ENCODE measurements at places on chromosomes 6 and 20.
A peak's percentile ranks its signal among the peaks of the same experiment; 100 is the strongest.

DNA sequence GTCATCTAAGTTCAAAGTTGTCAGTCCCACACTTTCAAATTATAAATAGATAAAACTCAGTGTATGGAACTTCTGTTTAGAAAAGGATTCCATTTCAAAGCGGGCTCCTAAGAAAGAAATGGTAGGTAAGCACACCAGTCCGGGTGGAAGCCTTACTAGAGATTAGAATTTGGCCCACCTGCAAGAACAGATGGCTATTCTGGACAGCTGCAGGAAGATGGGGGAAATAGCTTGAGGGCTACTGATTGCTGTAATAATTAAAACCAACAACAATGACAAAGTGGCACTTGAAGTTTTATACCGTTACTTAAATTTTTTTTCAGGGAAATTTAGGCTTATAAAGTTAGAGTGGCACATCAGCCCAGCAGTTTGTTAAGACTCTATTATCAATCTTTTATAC, 83.3 kb downstream of the HIVEP2 start:
- DNase-seq, result no peak

DNA sequence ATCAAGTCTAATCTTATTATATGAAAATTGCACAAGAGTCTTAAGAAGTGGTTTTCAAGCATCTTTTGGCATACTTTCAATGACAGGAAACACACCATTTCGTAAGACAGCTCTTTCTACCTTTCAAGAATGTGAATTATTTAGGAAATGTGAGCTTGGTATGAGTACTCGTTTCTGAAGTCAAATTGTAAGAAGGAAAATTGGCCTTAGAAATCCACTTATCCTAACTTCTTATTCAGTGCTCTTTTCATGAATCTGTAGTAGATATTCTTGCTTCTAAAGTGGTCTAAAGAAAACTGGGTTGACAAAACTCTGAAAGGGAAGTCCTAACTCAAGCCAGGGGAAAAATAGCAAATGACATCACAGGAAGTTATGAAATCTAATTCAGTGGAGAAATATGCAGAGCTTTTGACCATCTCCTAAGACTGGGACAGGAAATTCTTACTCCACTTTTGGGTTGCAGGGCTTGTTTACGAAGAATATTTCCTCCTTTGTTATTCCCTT, 38.5 kb upstream of the OGFRL1 start:
- DNase-seq, result peak; percentile 72

DNA sequence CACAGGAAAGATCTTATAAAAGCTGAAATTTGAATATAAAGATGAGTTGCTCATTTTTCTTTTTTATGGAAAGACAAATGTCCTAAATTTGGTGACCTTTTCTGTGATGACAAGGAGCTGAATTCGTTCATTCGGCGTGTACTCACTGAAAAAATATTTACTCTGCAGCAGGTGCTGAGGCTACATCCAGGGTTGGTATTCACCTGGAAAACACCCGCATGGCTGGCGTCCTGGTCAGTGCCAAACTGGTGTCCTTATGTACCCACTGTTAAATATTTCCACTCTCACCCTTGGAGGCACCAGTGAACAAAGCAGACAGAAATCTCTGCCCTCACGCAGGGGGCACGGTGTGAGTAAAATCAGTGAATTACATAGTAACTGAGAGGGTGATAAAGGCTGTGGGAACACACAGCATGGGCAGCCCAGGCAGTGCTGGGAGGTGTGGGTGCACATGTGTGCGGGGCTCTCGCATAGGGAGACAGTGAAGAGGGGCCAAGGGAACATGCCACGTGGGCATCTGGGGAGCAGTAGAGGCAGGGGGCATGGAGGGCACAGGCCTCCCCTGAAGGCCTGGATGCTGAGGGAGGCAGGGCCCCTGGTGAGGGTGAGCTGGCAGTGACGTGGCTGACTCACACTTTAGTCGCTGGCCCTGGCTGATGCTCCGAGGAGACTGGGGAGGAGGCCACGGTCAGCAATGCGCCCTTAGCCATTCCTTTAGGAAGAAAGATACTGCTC, 89.7 kb downstream of the INSM1 start:
- DNase-seq, result no peak

- no peak for DNase-seq
These were observed 17.7 kb downstream of the METTL24 start for GRCh38 chr6:110340392-110340965.

DNA sequence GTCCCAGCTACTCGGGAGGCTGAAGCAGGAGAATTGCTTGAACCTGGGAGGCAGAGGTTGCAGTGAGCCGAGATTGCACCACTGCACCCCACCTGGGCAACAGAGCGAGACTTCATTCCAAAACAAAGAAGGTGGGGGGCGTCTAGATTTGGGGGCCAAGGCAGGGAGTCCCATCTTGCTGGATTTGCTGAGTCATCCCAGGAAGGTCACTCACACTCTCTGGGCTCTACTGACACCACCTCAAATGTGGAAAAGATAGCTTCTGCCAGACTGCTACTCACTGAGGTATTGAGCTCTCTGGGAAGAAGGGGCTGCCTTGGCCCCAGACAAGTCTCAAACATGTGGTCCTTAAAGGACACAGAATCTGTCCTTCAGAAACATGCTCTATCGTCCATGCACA, 74.3 kb downstream of the RIPOR3 start:
- no peak for DNase-seq

DNA sequence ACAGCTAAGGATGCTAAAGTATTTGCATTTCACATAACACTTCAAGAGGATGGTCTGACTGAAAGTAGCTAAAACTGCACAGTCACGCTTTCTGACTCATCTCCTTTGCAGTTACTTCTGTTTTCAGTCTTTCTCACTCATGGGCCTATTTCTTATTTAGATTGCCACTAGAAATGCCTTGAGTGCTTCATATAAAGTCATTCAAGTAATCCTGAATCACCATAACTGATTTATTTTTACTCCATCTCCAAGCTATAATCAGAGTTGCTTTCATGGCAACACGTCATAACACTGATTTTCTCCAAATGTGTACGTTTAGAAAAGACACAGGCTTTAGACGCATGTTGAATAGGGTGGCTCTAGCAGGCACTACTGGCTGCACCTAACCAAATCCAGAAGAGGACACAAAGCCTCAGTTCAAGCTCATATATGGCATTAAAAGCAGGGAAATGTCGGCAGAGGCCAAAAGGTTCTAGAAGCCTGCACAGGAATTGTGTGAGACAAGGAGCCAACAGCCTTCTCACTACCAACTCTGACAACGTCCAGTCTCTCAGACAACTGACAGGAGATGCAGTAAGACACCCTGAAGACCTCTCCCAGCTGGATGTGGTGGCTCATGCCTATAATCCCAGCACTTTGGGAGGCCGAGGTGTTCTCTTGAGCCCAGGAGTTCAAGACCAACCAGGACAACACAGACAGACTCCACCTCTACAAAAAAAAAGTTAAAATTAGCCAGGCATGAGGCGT, 64.1 kb upstream of the BEND6 start:
- DNase-seq, result peak; percentile 72

DNA sequence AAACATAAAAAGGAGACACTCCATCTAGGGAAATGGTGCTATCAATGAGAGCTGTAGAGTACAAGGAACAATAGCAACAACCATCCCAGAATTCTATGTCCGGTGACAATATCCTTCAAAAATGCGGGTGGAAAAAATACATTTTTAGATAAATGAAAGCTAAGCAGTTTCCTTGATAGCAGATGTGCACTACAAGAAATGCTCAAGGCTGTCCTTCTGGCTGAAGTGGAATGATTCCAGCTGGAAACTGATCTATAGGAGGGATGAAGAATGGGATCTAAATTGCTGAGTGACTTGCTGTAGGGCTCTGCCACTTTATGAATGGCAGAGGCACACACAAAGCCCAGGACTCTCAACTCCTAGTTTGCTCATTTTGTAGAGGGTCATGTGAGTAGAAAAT, 763.1 kb downstream of the C6orf118 start:
- DNase-seq, result no peak

- no peak for DNase-seq
These were observed 80.0 kb downstream of the EPB41L2 start for GRCh38 chr6:130982941-130983456.

DNA sequence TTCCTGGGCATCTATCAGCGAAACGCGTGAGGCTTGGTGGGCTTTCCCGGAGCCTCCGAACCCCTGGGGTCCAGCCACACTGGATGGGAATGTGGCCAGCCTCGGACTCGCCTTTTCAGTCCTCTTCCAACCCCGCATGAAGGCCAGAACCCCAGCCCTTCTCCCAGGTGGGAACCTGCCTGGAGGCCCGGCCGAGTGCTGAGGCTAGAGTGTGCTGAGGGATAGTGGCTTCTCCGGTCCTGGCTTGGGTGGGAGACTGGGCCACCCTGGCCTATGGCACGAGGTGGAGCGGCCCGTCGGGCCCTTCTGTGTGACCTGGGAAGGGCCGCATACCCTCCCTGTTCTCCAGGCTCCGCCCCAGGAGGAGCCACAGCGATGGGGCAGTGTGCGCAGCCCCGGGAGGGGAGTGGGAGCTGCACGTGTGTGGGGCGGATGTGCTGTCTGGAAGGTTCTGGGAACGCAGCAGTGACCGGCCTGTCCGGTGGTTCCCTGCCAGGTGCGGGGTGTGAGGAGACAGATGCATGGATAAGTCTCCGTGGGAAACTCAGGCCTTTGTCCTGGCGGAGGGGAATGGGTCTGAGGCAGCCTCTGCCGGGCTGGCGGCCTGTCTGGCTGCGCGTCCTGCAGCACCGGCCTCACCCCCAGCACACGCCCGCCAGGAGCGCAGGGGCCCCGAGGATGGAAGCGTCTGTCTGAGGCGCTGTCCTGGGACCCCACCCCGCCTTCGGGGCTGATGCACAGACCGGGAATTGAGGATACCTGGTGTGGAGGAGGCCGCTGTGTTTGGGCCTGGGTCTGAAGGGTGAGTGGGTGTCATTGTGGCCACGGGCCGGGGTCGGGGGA, 1.1 kb upstream of the BHLHE23 start:
- no peak for DNase-seq

Data from AG20443 (cell line).